Activated naive CD8-positive, alpha-beta T cell treated with anti-CD3 and anti-CD28 coated beads, Interleukin-2, amount 10 ng/mL, durations not matched to agents 7 days and 5 days (primary cell): ENCODE measurements at places on chromosomes 5 and 9. TPM values are rescaled to one million over a fixed set of nuclear protein-coding genes. Genes with fewer than 3 reads are reported as not detected.
A peak's percentile ranks its signal among the peaks of the same experiment; 100 is the strongest.

DND1 gene
- total RNA-seq: 3.4 TPM

PCDHGB6 gene
- total RNA-seq: 0.14 TPM

IL9 gene
- total RNA-seq: not detected

KIAA1958 gene
- 15.0 TPM for total RNA-seq

SPRY4 gene
- total RNA-seq: 1.7 TPM

GRCh38 chr9:22078081-22078480 lies 69.0 kb upstream of the CDKN2B start:
- peaks cover 35% of the 10 kb centered on the region for H3K36me3 ChIP-seq
- peaks cover 67% of the 10 kb centered on the region for H3K4me1 ChIP-seq
- H3K27me3 ChIP-seq: no peaks in the 10 kb centered on the region
- peak overlapping the region; percentile 71 for H3K4me3 ChIP-seq
- peak overlapping the region; percentile 98 for H3K27ac ChIP-seq

- no peak for DNase-seq
- no peak overlapping the region for H3K4me3 ChIP-seq
- no peak overlapping the region for H3K27ac ChIP-seq
- no peaks in the 10 kb centered on the region for H3K4me1 ChIP-seq
- no peaks in the 10 kb centered on the region for H3K36me3 ChIP-seq
These were observed 154.0 kb downstream of the CDH6 start for GRCh38 chr5:31347552-31347905.

GRCh38 chr9:110545705-110546104 lies 33.8 kb downstream of the SVEP1 start:
- no peaks in the 10 kb centered on the region for H3K4me1 ChIP-seq
- H3K27ac ChIP-seq: no peak overlapping the region
- no peak for DNase-seq
- no peaks in the 10 kb centered on the region for H3K27me3 ChIP-seq

DNA sequence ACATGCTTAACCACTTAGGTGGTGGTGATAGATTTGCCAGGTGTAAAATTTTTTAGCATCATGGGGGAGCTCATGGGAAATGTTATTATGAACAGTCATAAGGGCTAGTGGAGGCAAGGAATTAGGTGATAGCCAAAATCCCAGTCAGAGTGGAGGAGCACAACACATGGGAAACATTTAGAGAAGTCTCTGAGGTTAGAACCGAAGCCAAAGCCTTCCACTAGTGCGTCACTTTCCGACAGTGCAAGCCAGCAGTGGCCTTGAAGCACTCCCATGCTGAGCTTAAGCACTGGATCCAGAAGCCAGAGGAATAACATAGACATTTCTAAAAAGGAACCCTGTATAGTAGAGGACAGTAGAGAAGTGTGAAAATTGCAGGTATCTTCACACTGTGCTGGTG lies 101.5 kb upstream of the SNX2 start:
- H3K36me3 ChIP-seq: no peaks in the 10 kb centered on the region
- H3K4me3 ChIP-seq: no peak overlapping the region
- no peaks in the 10 kb centered on the region for H3K4me1 ChIP-seq

GRCh38 chr5:106907979-106908378 lies 762.8 kb downstream of the EFNA5 start:
- no peak overlapping the region for H3K27ac ChIP-seq
- no peaks in the 10 kb centered on the region for H3K36me3 ChIP-seq
- no peak for DNase-seq
- no peaks in the 10 kb centered on the region for H3K4me1 ChIP-seq

DNA sequence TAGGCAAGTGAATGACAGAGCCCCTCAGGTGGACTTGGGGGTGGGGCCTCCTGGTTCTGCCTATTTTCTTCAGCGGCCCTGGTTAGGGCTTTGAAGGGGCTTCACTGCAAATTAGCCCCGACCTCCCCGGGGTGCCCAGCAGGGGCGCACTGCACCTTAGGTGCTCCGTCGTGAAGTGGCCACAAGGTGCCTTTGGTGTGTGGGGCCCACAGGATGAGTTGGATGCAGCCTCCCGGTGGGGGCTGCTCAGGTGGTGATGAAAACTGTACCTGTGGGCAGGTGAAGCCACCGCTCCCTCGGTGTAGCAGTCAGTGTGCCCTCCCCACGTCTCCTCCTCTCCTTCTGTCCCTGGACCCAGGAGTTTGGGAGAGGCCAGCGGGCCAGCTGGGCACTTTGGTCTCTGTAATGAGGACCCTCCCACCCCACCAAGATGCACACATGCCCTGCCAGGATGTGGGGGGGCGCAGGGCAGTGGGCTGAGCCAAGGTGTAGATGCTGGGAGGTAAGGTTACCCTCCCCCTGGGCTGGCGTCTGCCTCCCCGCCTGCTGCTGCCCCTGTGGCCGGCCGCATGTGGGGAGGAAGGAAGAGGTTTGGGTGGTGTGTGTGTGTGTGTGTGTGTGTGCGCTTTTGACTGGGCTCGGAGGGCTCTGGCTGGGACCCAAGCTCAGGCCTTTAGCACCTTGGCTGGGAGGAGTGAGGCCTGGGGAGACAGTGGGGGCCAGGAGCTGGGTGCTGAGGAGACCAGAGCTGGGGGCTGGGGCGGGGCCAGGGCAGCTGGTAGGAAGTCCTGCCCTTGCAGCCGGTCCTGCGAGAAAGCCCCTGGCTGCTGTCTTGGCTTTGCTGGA lies 55.6 kb downstream of the RXRA start:
- peak overlapping the region; percentile 61 for H3K4me3 ChIP-seq
- H3K27me3 ChIP-seq: peaks cover 4% of the 10 kb centered on the region
- DNase-seq: peak; percentile 74
- peak overlapping the region; percentile 74 for H3K27ac ChIP-seq
- peaks cover 20% of the 10 kb centered on the region for H3K4me1 ChIP-seq
- no peaks in the 10 kb centered on the region for H3K36me3 ChIP-seq

- no peak overlapping the region for H3K4me3 ChIP-seq
- no peaks in the 10 kb centered on the region for H3K4me1 ChIP-seq
- no peaks in the 10 kb centered on the region for H3K36me3 ChIP-seq
- DNase-seq: no peak
These were observed 72.6 kb upstream of the DMRTA1 start for GRCh38 chr9:22374051-22374450.

- no peaks in the 10 kb centered on the region for H3K36me3 ChIP-seq
- H3K27ac ChIP-seq: no peak overlapping the region
- H3K4me1 ChIP-seq: no peaks in the 10 kb centered on the region
- no peak for DNase-seq
These were observed 75.3 kb upstream of the SV2C start for GRCh38 chr5:76007904-76008303.

DNA sequence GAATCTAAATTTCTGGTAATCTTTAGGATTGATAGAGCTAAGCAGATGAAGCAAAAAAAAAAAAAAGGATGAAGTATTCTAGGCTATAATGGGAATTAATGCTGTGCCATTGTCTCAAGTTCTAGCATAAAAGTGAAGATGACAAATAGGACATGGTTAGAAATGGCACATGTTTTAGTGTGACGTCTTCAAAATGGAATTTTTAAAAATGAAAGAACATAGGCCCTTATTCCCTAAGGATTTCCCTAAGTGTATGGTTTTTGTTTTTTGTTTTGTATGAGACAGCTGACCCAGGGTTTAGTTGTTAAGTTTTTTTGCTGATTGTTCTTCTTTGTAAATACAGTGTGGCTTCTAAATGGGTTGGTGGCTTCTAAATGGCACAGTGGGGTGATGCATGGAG lies 7.1 kb downstream of the TLE4 start:
- H3K4me1 ChIP-seq: peaks cover 68% of the 10 kb centered on the region
- H3K4me3 ChIP-seq: no peak overlapping the region
- no peak overlapping the region for H3K27ac ChIP-seq

GRCh38 chr9:21579247-21579671 lies 97.1 kb upstream of the IFNE start:
- H3K4me1 ChIP-seq: peaks cover 43% of the 10 kb centered on the region
- H3K36me3 ChIP-seq: peaks cover 6% of the 10 kb centered on the region
- H3K27ac ChIP-seq: peak overlapping the region; percentile 98
- no peaks in the 10 kb centered on the region for H3K27me3 ChIP-seq
- DNase-seq: no peak

DNA sequence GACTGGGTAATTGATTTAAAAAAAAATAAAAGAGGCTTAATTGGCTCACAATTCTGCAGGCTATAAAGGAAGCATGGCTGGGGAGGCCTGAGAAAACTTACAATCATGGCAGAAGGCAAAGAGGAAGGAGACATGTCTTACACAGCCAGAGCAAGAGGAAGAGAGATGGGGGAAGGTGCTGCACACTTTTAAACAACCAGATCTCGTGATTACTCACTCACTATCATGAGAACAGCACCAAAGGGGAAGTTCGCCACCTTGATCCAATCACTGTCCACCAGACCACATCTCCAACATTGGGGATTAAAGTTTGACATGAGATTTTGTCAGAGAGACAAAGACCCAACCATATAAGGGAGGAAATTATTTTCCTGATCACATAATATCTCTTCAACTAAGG lies 138.8 kb upstream of the NR4A3 start:
- no peak overlapping the region for H3K27ac ChIP-seq
- H3K4me1 ChIP-seq: no peaks in the 10 kb centered on the region
- no peaks in the 10 kb centered on the region for H3K27me3 ChIP-seq
- peaks cover 3% of the 10 kb centered on the region for H3K36me3 ChIP-seq
- DNase-seq: no peak
- no peak overlapping the region for H3K4me3 ChIP-seq

GRCh38 chr9:124450931-124451661 lies 845 bp downstream of the ADGRD2 start:
- H3K27ac ChIP-seq: no peak overlapping the region
- DNase-seq: peak; percentile 17
- H3K27me3 ChIP-seq: peaks cover 33% of the 10 kb centered on the region
- H3K4me3 ChIP-seq: no peak overlapping the region
- H3K4me1 ChIP-seq: no peaks in the 10 kb centered on the region
- no peaks in the 10 kb centered on the region for H3K36me3 ChIP-seq

GRCh38 chr9:88991066-88992034 lies at the start of gene S1PR3:
S1PR3 (plus strand) TSS chr9:88991468; CDS start chr9:89001201, 9,733 bp downstream.
- DNase-seq: peak; percentile 48
- peaks cover 15% of the 10 kb centered on the region for H3K4me1 ChIP-seq
- H3K27me3 ChIP-seq: peaks cover 35% of the 10 kb centered on the region
- no peaks in the 10 kb centered on the region for H3K36me3 ChIP-seq
- H3K4me3 ChIP-seq: peak within 1 kb of the TSS; percentile 45

DNA sequence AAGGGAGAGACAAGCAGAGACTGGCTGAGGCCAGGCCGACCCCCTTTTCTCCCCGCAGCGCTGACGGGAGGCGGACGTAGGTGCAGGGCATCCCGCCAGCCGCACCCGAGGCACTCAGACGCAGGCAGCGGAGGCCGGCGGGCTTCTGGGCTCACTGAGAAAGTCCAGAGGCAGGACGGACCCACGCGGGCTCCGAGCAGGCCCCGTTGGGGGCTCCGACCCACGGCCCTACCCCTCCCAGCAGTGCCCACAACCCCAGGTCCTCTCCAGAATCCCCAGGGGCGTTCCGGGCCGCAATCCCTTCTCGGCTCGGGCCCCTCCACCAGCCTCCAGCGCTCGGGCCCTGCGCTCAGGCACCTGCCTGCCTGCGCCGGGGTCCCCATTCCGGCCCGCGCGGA lies 543 bp downstream of the MTMR12 start:
- H3K27me3 ChIP-seq: no peaks in the 10 kb centered on the region
- peak overlapping the region; percentile 84 for H3K27ac ChIP-seq
- H3K4me3 ChIP-seq: peak overlapping the region; percentile 92
- peaks cover 29% of the 10 kb centered on the region for H3K4me1 ChIP-seq

GRCh38 chr5:1673042-1673677 lies 126.5 kb downstream of the MRPL36 start:
- H3K4me3 ChIP-seq: no peak overlapping the region
- DNase-seq: no peak
- H3K27me3 ChIP-seq: peaks cover 54% of the 10 kb centered on the region
- H3K27ac ChIP-seq: no peak overlapping the region
- no peaks in the 10 kb centered on the region for H3K36me3 ChIP-seq

DNA sequence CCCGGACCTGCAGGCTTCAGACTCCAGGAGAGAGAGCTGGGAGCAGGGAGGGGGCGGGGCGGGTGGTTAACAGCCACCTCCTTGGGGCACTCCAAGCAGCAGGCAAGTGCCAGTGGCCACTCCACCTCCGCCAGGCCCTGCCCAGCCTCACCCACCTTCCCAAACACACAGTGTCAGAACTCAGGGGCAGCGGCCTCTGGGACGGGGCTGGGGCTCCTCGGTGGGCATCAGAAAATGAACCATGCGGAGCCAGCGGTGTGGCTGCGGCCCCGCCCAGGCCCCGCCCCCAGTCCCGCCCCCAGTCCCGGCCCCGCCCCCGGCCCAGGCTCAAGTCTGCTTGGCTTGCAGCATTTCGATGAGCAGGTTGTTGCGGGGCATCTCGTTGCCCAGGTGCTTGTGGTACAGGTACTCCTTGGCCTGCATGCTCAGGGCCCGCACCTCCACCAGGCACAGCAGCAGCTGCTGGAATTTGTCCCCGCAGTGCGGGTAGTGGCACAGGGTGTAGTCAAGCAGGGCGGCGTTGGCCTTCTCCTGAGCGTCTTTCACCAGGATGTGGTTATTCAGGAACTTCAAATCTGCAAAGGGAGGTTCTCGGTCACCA lies 24.7 kb downstream of the NR5A1 start:
- H3K36me3 ChIP-seq: no peaks in the 10 kb centered on the region
- peaks cover 11% of the 10 kb centered on the region for H3K27me3 ChIP-seq
- no peak overlapping the region for H3K27ac ChIP-seq

GRCh38 chr5:51902512-51902911 lies 519.3 kb downstream of the ISL1 start:
- H3K4me1 ChIP-seq: no peaks in the 10 kb centered on the region
- no peaks in the 10 kb centered on the region for H3K27me3 ChIP-seq
- no peak for DNase-seq
- H3K4me3 ChIP-seq: no peak overlapping the region
- no peaks in the 10 kb centered on the region for H3K36me3 ChIP-seq
